ENCODE measurements at places on chromosomes 3 and 15.

DNA sequence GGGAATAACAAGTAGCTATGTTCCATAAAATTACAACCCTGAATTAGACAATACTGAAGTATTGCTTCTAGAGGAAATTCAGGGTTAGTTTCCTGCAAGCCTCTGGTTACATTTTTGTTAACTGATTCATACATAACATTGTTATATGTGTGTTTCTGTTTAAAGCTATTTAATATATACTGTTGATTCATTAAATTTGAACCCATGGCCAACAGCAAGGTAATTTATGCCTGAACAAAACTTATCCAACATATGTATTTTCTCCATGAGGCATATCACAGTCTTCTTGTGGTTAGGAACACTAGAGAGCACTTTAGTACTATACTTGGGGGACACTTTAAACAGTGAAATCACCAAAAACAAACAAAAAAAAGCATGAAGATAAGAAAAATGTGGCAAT is 47.7 kb upstream of the PTX3 start:
- DNase-seq = no peak

DNA sequence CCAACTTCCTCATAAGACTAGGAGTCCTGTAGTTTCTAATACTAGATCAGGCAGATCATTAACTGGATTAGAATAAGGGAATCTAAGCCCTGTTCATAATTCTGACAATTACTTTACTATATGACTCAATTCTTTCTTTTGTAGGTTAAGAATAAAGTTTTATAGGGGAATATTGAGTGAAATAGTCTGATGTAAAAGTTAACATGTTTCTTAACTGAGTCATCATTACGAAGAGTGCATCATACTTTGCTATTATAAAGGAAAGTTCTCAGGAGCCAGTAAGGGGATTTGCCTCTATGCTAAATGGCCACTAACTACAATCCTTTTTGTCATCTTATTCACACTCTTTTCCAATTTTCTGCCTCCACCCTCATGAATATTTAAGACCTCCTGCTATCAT is 63.1 kb downstream of the POLQ start:
- no peak for DNase-seq

GRCh38 chr3:98968824-98969223 is 67.3 kb upstream of the DCBLD2 start:
- no peak for DNase-seq

- no peak for DNase-seq
These were observed 429.6 kb downstream of the LPP start for GRCh38 chr3:188583341-188584161.

GRCh38 chr3:43759297-43759782 is 68.6 kb downstream of the ABHD5 start:
- peak; percentile 16 for DNase-seq

Data from germinal center (tissue), 1 donor.